Central memory CD4-positive, alpha-beta T cell (primary cell): ENCODE measurements at places on chromosomes 16 and 17.

DNA sequence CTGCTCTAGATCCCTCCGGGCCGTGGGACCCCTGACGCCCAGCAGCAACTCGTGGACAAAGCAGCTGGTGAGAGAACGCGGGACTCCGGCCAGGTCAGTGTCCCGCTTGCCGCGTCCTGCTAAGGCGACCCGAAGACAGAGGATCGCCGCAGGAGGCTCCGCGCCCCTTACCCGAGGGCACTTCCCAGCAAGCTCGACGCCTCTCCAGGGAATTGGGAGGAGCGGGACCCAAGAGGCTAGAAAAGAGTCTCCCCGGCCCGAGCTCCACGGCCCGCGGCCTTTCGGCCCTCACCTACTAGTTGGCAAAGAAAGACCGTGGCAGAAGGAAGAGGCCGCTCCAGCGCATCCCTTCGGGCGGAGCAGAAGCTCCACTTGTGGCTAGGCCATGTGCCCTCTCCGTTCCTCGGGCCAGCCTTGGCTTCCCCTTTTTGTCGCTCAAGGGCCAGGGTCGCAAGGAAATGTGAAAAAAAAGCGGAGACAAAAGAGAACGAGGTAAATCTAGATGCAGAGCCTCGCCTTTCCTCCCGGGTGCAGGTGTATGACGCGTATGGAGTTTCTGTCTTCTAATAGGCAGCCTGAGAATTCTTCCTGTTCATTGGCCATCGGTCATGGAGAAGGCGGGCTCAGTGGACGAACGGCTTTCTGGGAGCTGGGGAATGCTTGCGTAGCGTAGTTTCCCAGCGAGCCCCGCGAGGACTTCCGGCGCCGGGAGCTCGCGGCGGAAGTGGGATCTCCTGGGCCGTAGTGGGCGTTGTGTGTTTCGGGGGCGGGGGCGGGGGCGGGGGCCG, at the start of gene ZNF213:
Gene ZNF213, plus strand, starts transcription at position 692 of the 788 bp plus-strand sequence. CDS start 2,252 bp downstream, outside the sequence.
- peak; percentile 96 for DNase-seq

- no peak for DNase-seq
These were observed 20.4 kb upstream of the WDR45B start for GRCh38 chr17:82668631-82669099.

DNA sequence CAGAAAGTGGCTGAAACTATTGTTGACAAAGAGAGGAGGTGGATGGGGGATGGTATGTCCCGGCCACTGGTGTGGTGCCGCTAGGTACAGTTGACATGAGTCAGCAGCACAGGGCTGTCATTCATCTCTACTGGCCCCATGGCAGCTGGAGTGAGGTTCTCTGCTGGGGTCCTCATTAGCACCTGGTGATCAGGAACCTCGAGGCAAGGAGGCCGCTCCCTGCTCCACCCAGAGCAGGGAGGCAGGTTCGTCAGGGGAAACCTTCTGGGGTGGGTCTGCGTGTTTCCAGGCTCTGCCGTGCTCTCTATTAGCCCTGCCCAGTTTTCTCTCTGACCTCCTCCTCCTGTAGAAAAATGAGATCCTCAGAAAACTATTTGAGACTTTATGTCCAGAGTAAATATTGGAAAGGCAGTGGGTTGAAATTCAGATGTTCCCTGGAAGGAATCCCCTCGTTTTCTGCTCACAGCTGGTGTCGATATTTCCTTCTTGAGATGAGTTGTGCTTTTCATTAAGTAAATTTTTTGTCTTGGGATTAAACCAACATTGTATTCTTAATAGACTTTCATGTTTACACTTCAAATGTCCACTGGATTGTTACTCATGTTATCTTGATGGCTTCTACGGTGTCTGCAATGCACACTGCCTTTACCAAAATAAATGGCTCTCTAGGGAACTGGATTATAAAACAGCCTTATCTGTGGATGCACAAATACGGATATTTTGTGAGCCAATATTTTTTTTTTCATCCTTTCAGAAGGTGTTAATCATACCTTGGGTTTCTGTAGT, 7.1 kb downstream of the NTN1 start:
- no peak for DNase-seq

GRCh38 chr17:66248285-66248684, 19.1 kb upstream of the APOH start:
- DNase-seq, result no peak

- DNase-seq, result no peak
These were observed 65.9 kb downstream of the SPACA3 start for GRCh38 chr17:33057564-33057963.

- no peak for DNase-seq
These were observed 67.3 kb downstream of the ANKRD11 start for GRCh38 chr16:89422905-89423630.

DNA sequence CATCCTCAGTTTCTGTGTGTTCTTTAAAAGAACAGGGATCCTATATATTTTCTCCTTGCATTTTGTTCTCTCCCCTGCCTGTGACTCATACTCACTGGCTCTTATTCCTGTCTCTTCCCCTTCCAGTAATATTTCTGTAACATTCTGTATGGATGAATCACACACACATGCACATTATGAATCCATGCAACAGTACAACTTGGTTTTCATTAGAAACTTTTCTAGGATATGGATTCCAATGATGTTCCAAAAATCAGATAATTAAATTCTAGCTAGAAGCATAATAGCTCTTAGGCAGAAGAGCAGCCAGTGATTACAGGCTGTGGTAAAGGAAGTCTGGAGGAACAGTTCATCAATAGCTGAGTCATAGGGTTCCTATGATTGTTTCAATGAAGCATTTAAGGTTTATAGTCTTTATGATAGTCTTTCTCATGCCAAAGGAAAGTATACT, 119.6 kb upstream of the PMFBP1 start:
- DNase-seq, result no peak

- no peak for DNase-seq
These were observed 5.7 kb upstream of the FLYWCH1 start for GRCh38 chr16:2905988-2906387.

GRCh38 chr17:45370949-45371413, 54.2 kb upstream of the MAP3K14 start:
- no peak for DNase-seq

DNA sequence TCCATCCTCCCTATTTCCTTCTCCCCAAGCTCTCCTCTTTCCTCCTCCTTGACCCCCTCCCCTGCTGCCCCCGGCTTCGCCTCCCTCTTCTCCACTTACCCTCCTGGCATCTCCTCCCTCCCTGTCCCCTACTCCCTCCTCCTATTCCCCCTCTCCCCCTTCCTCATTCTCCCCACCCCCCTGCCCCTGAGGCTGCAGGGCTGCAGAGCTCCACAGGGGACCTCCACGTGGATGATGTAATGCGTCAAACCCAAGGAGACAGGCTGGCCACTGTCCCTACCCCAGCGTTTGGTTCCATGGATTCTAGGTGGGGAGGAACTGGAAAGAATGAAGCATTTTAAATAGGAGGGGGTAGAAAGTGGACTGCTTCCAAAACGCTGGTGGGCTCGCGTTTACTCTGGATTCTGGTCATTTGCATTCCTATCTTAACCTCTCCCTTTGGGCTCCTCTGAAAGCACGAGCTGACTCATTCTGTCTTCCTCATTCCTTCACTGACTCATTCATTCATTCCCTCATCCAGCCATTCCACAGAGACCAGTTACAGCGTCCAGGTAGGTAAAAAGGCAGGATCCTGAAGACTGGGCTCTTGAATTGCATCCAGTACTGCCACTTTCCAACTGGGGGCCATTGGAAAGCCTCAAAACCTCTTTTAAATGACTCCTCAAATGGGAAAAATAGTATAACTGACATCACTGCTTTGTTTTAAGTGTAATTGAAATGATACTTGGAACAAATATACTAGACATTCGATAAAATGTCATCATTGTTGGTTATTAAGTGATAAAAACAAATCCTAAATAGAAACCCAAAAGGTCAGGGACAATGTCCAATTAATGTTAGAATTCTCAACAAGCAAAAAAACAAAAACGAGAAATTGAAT, 943 bp upstream of the COTL1 start:
- no peak for DNase-seq

DNA sequence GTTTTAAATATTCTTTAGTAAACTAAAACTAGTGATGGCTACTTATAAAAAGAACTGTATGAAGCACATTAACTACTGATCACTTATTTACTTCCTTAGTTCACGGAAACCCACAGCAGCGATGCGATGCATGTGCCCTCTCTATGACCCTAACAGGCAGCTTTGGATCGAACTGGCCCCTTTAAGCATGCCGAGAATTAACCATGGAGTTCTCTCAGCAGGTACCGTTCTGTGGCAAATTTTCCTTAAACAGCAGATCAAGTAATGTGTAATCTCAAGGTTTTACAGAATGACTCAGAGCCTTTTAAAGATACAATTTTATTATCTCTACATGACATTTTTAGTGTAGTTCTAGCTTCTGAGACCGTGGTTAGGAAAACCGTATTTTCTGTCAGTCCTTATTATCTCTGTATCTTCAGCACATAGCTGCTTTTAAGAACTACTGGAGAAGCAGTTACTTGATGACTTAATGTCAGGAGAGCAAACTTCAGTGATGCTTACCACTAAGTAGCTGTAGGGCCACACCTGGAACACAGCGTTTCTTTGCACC, 43.0 kb downstream of the GAN start:
- DNase-seq, result no peak

- DNase-seq, result no peak
These were observed 13.6 kb upstream of the DOC2B start for GRCh38 chr17:194828-195602.

DNA sequence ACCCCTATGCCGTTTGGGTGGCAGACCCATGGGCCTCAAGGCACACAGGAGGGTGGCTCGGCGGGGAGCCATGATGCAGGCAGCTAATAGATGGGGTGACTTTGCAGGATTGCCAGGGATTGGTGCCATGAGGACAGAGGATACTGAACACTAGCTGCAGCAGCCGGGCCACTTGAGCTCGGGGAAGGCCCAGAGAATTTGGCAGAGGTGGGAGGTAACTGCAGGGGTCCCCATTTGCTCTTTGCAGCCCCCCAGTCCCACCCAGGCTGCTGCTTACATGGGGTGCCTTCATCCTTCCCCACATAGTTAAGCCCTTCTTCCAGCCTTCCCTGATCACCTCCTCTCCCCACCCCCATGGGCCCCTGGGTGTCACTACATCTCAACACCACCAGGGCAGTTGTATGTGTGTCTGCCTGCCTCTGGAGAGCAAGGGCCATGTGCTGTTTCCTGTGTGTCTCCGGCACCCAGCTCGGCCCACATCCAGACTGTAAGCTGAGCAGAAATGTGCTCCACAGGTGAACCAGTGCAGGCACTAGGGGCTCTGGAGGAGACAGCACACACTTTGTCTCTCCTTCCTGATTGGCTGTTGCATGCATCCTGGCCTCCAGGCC, 52.0 kb downstream of the SREBF1 start:
- no peak for DNase-seq
